ENCODE measurements at places on chromosomes 2 and 18. TPM values are rescaled to one million over a fixed set of nuclear protein-coding genes. Genes with fewer than 3 reads are reported as not detected.

The SH2D6 gene
- 9.7 TPM for total RNA-seq

The IL36B gene
- total RNA-seq: not detected

The LMAN1 gene
- 67.5 TPM for total RNA-seq

The SLC35F6 gene
- 11.4 TPM for total RNA-seq

The EPB41L3 gene
- 12.0 TPM for total RNA-seq

The CRYGD gene
- total RNA-seq: not detected

The CPO gene
- not detected for total RNA-seq

Measured in pancreas (tissue), 10 donors.